ENCODE measurements at places on chromosomes 1 and 21. TPM values are rescaled to one million over a fixed set of nuclear protein-coding genes. Genes with fewer than 3 reads are reported as not detected.

DNA sequence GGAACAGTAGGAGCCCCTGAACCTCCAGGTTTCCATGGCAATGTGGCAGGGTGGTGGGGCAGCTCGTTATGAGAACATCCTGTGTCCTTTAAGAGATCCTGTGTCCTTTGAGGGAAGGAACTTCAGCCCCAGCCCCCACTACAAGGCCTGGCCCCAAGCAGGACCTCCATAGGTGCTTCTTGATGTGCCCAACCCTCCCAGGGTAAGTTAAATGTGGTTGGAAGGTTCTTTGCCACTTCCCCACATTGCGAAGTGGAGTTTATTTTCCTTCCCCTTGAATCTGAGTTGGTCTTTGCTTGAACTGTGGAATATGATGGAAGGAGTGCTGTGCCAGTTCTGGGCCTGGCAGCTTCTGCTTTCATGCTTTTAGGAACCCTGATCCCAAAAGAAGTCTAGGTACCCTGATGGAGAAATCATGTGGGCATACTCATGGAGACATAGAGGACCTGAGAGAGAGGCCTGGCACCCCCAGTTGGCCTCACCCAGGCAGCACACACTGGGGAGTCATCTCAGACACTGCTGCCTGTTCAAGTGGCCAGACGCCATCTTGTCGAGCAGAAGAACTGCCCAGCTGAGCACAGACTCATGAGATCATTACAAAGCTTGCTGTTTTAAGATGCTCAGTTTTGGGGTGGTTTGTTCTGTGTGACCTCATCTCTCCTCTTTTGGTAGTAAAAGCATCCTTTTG lies 44.1 kb upstream of the ACTL8 start:
- no peak for ATAC-seq

GRCh38 chr1:66172272-66172671 lies 361.7 kb upstream of the SGIP1 start:
- ATAC-seq = no peak

- peak; percentile 79 for ATAC-seq
Measured at GRCh38 chr1:158180741-158181576, at the start of gene CD1D. Gene CD1D, plus strand, starts transcription at chr1:158180895. Its CDS starts 207 bp downstream, at chr1:158181102.

DNA sequence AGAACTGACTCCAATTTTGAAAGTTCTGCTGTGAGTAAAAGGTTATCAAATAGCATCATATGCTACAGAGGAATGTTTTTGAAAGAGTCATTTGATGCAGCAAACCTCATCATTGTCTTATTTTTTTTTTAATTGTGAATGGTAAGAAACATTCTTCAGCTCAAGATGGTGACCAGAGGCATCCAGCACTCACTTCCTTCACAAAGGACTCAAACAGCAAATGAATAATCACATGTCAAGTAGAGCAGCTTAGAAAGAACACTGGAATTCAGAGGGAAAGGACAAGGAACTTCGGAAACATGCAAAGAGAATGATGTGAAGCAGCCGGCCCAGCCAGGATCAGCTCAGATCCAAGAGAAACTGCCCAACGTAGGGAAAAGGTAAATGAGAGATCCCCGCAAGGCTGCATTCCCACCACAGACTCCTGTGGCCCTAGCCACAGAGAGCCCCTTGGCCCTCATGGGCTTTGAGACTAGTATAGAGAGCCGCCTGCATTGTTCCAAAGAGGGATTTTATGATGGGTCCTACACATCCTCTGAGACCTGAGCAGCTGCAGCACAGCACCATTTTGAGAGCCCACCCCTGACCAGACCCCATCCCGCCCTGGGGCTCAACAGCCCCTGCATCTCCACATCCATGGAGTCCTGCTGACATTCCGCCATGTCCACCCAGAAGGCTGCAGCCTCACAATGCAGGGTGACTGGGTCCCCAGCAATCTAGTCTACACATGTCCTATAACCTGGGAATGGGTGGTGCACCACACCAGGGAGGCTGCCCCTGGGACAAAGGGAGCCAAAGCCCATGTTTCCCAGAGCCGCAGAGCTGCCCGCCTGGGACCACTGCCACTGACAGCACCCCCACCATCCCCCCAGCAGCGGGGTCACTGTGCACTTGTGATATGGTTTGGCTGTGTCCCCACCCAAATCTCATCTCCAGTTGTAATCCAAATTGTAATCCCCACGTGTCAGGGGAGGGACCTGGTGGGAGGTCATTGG lies 21.2 kb upstream of the UTS2 start:
- no peak for ATAC-seq

- no peak for ATAC-seq
Measured at GRCh38 chr1:186681121-186681520, 898 bp upstream of the PTGS2 start.

DNA sequence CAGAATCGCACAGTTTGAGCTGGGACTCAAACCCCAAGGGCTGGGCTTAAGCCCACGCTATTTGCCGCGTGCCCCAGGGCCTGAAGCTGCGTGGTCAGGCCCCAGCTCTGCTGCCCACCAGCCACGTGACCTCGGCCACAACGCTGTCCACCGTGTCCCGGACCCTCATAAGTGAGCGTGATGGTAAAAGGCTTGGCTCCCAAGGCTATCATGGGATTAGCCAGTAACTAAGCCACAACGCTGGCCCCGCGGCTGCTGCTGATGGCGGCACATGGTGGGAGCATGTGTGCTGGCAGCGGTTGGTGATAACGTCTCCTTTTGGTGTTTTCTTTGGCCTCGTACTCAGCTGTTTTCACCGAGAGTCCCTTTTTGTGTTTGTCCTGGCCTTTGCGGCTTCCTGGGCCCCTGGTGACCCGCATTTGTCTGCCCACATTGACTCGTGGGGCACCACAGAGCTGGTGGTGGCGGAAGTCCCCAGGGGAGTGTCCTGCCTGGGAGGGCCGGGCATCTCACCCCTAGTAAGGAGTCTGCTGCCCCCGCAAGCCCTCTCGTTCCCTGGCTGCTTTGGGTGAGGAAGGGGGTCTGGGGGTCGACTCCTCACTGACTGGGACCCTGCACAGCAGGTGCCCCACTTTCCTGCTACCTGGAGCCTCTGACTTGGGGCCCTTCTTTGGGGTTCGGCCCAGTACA lies 29.3 kb downstream of the PRKCZ start:
- ATAC-seq = no peak

DNA sequence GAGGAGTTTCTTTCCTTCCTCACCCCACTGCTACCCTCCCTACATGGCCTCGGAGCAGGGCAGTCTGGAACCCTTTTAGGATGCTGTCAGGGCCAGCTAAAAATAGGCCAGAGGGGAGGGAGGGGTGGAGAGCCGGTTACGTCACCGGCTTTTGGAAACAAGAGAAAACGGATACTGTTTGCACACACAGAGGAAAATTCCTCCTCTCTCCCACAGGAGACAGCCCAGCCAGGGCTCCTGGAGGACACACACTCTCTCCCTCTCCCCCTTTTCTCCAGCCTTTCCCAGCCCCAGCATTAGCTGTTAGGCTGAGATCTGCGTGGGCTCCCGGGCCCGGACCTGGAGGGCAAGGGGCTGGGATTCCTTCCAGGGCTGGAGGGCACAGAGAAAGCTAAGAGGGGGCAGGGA lies 20.0 kb upstream of the ALDH4A1 start:
- peak; percentile 84 for ATAC-seq

- no peak for ATAC-seq
Measured at GRCh38 chr21:21971384-21971783, 973.2 kb downstream of the NCAM2 start.

DNA sequence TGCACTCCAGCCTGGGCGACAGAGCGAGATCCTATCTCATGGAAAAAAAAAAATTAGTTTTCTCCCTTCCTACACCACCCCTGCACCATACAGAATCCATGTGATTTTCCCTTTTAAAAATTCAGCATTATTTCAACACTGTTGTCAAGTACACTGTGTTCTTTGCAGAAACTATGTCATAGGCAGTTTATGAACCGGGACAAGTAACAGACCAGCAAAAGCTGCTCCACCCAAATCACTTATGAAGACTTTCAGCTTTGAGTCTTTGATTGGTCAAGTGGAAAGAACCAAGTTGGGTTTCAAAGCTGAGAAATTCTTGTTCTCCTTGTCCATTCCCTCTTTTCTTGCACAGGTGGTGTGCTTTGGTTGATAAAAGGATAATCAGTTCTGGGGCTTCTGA lies 173.0 kb downstream of the CDC7 start:
- ATAC-seq = peak; percentile 85

DNA sequence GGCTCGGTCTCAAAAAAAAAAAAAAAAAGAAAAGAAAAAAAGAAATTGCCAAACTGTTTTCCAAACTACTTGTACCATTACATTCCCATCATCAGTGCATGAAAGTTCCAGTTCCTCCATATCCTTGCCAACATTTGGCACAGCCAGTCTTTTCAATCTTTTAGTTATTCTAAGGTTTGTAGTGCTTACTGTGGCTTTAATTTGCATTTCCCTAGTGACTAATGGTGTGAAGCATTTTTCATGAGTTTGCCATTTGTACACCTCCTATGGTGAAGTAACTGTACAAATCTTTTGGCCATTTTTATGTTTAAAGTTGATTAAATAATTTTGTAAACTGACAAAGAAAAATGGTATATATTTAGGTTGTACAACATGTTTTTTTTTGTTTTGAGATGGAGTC lies 70.7 kb downstream of the DEGS1 start:
- ATAC-seq = no peak

GRCh38 chr1:77540501-77541161 lies 141.8 kb downstream of the ZZZ3 start:
- no peak for ATAC-seq

DNA sequence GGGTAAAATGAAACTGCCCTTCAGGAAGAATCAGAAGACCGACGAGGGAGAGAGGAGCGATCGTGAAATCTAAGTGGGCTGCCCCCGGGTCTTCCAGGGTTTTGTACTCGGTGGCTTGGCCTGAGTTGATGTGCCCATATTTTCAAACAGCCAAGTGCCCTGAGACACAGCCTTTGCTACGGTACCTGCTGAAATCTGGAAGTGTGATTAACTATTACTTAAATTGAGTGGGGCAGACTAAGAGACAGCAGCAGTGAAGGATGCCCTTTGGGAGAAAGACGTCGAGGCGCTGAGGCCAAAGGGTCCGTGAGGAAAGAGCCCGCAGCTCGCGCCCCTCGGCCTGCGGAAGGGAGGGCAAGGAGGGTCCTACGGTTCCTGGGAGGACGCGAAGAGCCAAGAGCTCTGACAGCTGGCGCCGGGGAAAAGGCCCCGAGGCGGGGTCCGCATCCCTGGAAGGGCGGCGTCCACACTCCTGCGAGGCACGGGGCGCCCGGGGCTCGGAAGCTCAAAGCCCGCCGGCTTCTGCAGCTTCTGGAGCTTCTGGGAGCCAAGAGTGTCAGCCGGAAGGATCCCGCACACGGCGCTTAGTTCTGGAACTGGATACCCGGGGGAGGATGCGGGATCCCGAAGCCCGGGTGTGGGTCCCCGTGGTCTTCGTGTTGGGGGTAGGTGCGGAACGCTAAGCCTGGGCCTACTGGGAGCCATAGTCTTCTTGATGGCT lies 15.4 kb upstream of the RNU1-4 start:
- ATAC-seq = no peak

GRCh38 chr1:204196068-204196795 lies at the start of gene KISS1:
Gene KISS1, minus strand, starts transcription at chr1:204196491. Its CDS starts 3,615 bp downstream, at chr1:204192876.
- no peak for ATAC-seq

GRCh38 chr1:15035236-15035635 lies 118.3 kb upstream of the TMEM51 start:
- no peak for ATAC-seq

DNA sequence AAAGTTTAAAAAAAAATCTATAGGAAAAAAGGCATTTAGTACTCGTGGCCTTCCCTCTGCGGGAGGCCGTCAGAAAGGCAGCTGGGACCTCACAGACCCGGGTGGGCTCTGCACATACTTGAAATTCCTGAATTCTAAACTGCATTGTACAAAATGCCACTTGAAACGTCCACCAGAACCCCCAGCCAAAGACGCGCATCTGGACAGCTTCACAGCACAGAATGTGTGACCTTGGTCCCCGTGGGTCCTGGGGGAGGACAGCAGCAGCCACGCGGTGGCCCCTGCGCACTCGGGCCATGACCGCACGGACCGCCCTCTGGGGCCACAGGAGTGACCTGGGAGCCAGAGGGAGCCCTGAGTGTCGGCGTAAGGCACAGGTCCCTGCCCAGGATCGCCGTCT lies 20.6 kb upstream of the MRPS14 start:
- no peak for ATAC-seq

The LHX8 gene
- total RNA-seq = 0.14 TPM

The AKNAD1 gene
- total RNA-seq = 3.1 TPM

The IBA57 gene
- total RNA-seq = 4.8 TPM

The TMPRSS2 gene
- total RNA-seq = 0.29 TPM

The CFAP57 gene
- 0.60 TPM for total RNA-seq

The TSPAN1 gene
- not detected for total RNA-seq

The S100A5 gene
- total RNA-seq = not detected

Measured in motor neuron (in vitro differentiated cells).